ENCODE measurements at places on chromosomes 3 and 15.

DNA sequence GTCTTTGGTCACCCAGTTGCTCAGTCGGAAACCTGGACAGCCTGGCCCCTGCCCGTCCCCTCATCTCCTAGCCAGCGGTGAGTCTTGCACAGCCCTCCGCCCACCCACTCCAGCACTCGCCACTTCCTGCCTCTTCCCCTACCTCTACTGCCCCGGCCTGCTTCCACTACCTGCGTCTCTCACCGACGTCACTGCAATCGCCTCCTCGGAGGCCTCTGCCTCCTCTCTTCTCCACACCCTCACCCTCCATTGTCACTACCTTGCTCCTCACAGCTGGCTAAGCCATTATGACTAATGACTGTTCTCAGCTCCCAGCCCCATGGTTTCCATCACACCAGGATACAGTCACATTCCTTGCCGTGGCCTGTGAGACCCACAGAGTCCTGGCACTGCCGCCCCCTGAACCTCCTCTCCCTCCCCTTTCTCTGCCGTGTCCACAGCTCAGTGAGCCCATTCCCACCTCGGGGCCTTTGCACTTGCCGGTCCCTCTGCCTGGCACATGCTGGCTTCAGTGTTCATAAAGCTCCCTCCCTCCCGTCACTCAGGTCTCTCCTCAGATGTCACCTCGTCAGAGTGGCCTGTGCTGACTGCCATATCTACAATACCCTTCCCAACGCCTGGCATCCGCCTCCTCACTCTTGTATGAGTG is 104.8 kb downstream of the FBLN2 start:
- no peak for DNase-seq

DNA sequence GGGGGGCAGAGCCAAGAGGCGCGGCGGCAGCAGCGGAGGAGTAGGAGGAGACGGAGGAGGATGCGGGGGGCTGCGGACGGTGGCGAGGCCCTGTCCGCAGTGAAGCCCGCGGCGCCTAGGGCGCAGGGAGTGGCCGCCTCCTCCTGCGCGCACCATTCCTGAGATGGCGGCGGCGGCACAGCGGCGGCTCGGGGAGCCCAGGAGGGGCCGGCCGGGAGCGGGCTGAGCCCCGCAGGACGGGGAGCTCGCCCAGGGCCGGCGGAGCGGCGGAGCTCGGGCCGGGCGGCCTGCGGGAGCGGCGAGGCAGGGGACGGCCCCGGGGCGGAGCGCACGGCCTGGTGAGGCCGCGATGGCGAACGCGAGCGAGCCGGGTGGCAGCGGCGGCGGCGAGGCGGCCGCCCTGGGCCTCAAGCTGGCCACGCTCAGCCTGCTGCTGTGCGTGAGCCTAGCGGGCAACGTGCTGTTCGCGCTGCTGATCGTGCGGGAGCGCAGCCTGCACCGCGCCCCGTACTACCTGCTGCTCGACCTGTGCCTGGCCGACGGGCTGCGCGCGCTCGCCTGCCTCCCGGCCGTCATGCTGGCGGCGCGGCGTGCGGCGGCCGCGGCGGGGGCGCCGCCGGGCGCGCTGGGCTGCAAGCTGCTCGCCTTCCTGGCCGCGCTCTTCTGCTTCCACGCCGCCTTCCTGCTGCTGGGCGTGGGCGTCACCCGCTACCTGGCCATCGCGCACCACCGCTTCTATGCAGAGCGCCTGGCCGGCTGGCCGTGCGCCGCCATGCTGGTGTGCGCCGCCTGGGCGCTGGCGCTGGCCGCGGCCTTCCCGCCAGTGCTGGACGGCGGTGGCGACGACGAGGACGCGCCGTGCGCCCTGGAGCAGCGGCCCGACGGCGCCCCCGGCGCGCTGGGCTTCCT is at the start of gene GPR27:
Gene GPR27, plus strand, starts transcription at position 155 of the 909 bp plus-strand sequence. Its CDS starts 195 bp downstream, at position 350.
- peak; percentile 25 for DNase-seq

DNA sequence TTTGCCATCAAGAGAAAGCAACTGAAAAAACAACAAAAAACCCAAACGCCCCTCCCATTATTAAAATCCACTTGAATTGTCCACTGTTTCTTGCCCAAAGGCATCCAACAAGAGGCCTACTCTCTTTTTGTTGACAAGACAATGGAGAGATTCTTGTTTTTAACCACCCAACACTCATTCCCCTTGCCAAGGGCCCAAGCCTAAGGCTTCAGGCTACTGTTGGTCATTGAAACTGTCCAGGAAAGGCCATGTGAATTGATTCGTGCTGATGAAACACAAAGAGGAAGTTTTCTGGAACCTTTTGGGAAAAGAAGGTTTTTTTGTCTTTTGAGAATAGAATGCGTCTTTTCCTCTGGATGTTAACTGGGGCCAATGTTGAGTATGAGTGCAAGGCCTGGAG is 157.4 kb upstream of the PFN2 start:
- no peak for DNase-seq

- DNase-seq = peak; percentile 75
Measured at GRCh38 chr3:64399205-64399800, 174.0 kb upstream of the PRICKLE2 start.

- DNase-seq = no peak
Measured at GRCh38 chr3:48026098-48026497, 9.9 kb upstream of the MAP4 start.

DNA sequence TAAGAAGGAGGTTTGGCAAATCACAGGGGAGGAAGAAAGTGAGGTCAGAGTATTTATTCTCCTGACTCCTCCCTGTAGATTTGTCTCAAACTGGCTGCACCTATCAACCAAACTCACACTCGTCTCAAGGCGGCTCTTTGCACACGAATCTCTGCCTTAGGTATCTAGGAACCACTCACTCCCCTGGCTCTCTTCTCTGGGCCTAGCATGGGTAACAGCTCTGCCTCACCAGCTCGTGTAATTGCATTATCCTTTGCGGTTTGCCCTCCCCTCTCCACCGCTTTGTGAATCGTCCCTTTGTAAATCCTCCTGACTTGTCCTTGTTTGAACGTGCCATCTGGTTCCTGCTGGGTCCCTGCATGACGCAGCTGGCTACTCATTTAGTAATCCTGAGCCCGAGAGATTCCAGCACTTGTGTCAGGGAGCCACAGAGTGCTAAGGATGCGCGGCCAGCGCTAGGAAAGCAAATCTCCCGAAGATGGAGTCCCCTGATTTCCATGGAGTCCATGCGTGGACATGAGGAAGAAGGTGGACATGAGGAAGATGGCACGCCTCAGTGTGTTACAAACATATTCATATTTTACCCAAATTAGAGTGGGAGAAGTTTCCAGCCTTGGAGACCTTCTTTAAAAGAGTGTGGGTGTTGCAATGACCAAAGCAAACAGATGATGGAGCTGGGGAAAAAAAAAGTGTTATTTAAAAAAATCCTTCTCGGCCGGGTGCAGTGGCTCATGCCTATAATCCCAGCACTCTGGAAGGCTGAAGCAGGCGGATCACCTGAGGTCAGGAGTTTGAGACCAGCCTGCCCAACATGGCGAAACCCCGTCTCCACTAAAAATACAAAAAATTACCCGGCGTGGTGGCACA is 26.7 kb downstream of the NRROS start:
- peak; percentile 74 for DNase-seq

GRCh38 chr3:112038863-112039262 is 4.3 kb downstream of the TMPRSS7 start:
- peak; percentile 40 for DNase-seq

All from EH (cell line).